ENCODE measurements at places on chromosomes 7 and 10. TPM values are rescaled to one million over a fixed set of nuclear protein-coding genes. Genes with fewer than 3 reads are reported as not detected.

The ABCC2 gene
- 1.7 TPM for total RNA-seq

DNA sequence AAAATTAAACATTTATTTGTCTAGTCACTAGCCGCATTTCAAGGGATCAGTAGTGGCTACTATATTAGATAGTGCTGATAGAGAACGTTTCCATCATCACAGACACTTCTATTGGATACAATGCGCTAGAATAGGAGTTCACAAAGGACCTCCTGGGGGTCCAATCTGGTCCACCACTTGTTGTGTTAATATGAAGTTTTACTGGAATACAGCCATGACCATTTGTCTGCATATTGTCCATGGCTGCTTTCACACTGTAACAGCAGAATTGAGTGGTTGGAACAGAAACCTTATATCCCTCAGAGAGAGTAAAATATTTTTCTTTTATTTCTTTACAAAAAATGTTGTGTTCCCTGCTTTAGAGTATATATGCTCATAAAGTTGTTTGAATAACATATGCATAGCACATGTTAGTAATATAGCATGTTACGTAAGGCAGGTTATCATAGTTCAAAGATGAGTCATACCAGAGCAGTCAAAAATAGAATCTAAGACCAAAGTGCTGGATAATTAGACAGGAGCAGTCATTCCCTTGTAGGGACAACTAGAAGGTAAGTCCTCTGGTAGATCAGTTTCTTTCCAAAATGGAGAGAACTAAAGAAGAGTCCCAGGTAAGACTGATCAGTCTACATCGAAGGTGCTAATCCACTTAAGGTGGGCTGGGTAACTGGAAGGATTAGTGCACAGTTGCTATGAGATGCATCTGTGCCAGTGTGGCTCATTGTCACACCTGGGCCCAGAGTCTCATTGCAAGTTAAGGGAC lies 14.9 kb downstream of the BZW2 start:
- peaks cover 21% of the 10 kb centered on the region for H3K4me1 ChIP-seq
- no peak overlapping the region for H3K4me3 ChIP-seq
- no peak for DNase-seq
- no peaks in the 10 kb centered on the region for H3K36me3 ChIP-seq

The NPSR1 gene
- not detected for total RNA-seq

- DNase-seq: no peak
- H3K4me3 ChIP-seq: no peak overlapping the region
- H3K27ac ChIP-seq: no peak overlapping the region
- H3K4me1 ChIP-seq: no peaks in the 10 kb centered on the region
Measured at GRCh38 chr7:108236681-108237415, 106.7 kb upstream of the LAMB4 start.

The NODAL gene
- not detected for total RNA-seq

- H3K27ac ChIP-seq: no peak overlapping the region
- H3K4me3 ChIP-seq: no peak overlapping the region
- no peaks in the 10 kb centered on the region for H3K27me3 ChIP-seq
Measured at GRCh38 chr10:43502931-43503330, 66.0 kb downstream of the ZNF487 start.

GRCh38 chr10:129192344-129193128 lies 274.5 kb upstream of the MGMT start:
- H3K4me3 ChIP-seq: no peak overlapping the region
- H3K36me3 ChIP-seq: no peaks in the 10 kb centered on the region
- peaks cover 17% of the 10 kb centered on the region for H3K4me1 ChIP-seq

DNA sequence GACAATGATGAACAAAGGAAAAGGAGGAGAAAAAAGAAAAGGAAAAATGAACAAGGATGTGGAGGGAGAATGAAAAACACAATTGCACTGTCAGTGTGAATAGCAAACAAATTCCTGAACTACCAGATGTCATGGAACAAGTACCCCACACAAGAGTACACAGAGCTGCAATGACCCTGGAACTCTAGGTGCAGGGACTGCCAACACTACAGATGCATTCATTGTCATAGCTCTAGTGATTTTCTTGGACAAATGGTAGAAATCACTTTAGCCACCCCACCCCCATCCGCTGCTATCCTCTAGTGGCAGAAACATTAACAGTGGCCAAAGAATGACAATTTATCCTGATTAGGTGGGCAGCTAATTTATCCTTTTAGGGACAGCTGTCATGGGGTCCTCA lies 3.1 kb downstream of the RNF133 start:
- H3K36me3 ChIP-seq: no peaks in the 10 kb centered on the region
- no peak overlapping the region for H3K4me3 ChIP-seq
- H3K27me3 ChIP-seq: no peaks in the 10 kb centered on the region
- no peak for DNase-seq
- H3K27ac ChIP-seq: no peak overlapping the region
- no peaks in the 10 kb centered on the region for H3K4me1 ChIP-seq

DNA sequence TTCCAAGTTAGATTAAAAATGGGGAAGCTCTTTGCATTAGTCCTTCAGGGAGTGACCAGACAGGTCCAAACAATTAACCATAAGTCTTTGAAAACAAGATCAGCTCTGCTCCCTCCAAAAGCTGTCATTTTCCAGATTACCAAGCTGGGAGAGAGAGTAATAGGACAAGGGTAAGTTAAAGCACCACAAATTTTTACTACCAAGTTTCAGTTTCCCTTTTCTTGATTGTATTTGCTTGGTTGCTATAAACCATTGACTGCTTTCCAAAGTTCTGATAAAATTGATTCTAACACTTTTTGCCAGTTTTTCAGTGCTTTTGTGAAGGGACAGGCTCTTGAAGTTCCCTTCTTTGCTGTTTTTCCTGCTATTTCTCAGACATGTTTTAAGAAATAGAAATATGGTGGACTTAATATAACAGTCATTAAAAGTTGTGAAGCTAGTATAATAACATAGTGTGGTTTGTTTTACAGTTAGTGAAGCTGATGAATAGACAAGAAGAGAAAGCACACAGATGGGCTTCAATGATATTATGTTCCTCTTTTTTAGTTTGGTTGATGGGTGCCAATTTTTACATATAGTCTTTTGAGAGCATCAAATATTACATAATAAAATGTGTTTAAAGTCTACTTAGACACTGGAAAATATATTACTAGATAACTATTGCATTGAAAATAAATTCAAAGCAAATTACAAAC lies 40.0 kb upstream of the ZNF365 start:
- DNase-seq: no peak
- H3K4me3 ChIP-seq: no peak overlapping the region
- no peaks in the 10 kb centered on the region for H3K27me3 ChIP-seq
- H3K36me3 ChIP-seq: no peaks in the 10 kb centered on the region
- no peaks in the 10 kb centered on the region for H3K4me1 ChIP-seq
- H3K27ac ChIP-seq: no peak overlapping the region
